Ovary (tissue), 10 donors: ENCODE measurements at places on chromosomes 7 and 10.

DNA sequence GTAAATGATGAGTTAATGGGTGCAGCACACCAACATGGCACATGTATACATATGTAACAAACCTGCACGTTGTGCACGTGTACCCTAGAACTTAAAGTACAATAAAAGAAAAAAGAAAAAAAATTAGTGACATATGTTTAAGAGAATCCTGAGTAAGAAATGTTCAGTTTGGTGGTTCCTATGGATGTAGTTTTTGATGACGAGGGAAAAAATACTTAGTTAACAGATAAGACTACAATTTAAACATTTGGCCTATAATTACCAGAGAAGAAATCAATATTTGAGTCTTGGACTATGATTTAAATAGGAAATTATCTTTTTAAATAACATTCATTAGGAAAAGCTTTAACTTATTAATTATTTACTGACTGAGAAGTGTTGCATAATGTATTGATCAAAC, 39.2 kb upstream of the SLC26A3 start:
- DNase-seq = no peak

DNA sequence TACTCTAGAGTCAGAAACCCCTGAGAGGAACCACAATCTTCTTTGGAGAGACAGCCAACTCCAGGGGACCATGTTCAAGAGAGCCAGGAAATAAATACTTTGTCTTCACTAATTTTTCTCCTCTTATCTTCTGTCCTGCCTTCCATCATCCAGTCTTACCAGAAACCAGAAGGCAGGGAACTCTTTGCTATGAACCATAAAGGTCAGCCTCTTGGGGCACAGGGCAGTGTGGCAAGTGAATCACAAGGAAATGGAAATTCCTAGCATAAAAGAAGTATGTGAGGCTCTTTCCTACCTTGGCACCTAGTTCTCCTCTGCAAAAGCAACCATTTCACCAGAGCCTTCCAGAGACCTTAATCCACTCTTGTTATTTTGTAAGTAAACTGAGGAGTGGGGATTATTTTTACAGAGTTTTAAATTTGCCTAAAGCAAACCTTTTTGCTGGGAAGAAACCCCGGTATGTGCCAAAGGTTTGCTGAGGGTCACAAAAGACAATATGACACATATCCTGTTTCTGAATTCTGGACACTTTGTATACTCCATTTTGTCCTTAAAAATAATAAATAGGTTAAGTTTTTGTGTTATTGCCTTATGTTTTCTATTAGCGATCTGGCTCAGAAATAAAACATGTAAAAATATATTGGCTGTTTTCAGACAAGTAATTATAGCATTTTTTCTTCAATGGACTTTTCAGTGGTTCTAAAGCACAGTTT, 87.1 kb downstream of the ADAM22 start:
- DNase-seq = no peak

DNA sequence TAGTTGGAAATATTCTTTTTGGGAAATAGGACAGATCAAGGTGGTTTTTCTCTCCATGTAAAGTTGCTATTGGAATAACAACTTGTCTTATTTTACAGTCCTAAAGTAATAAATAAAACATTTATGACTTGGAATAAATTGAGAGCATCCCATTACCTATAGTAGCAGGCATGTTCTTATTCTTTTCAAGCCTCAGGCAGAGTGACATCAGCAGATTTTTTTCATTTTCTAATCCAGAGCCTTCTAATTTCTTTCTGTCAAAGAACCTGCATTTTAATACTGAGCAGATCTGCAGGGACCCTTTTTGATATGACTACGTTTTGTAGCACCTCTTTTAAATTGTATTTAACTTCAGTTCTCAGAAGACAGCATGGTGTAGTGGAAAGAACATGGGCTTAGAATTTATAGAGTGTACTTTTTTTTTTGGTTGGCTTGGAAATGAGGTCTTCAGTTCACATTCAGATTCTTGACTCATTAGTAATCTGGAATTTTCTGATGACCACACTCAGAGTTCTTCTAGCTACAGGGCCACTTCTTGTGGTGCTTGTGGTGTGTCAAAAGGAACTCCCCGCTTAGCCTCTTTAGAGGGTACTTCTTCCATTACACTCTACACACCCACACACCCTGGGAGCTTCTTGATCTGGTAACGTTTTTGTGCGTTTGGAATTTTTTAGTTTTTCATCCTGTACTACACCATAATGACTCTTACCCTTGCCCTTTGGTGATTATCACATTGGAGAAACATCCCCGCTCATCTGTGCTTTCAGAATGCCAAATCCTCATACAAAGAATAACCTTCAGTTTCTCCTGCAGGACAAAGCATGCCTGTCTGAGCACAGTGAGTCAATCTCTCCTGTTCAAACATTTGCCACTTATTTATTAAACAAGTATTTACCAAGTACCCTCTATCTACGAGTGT, 34.6 kb downstream of the AGK start:
- DNase-seq = no peak

- DNase-seq = no peak
Observed at GRCh38 chr10:70782746-70783680, 2.2 kb downstream of the TBATA start.

DNA sequence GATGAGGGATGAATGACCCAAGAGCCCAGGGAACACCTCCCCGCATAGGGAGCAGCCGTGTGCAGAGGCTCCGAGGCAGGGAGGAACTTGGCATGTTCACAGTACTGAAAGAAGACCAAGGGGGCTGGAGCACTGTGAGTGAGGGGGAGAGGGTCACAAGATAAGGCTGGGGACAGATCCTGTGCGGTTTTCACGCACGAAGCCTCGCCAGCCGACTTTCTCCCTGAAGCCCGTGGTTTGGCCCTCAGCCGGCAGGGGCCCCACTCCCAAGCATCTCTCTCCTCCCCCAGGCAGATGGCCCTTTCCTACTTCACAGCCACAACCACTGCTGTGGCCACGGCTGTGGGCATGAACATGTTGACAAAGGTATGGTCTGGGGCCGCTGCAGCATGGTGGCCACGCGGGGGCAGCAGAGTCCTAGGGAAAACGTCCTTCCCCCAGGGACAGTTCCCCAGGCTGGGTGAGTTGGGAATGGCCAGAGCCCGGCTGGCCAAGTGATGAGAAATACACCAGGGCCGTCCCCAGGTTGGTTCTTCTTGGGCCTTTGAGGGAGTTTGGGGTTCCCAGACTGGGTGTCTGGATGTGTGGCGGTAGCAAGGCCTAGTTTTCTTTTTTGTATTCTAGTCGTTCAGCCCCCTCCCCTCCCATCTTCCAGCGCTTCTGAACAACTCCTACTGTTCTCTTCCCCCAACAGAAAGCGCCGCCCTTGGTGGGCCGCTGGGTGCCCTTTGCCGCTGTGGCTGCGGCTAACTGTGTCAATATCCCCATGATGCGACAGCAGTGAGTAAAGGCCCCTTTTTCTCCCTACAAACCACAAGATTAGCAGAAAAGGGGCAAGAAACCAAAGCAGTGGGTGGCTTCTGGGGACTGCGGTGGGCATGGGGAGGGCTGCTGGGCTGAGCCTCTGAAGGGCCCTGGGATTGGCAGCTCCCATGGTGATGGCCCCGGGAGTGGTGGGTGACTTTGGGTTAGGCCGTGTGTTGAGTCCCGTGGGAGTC, 14.4 kb upstream of the WBP1L start:
- peak; percentile 87 for DNase-seq

DNA sequence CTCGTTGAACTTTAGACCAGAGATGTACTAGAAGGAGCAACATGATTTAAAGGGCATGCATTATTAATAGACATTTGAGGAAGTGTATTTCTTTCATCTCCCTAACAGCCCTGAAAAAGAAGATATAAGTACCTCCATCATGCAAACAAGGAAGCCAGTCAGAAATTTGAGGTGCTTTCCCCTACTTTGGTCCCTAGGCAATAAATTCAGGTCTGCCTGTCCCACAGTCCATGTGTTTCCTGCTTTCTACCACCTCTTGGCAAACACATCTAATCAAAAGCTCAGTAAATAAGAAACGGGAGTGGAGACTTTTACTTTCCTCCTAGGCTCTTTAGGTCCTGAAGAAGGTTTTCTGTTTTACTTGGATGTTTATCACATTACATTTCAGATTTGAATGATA, 5.2 kb upstream of the SEMA3C start:
- DNase-seq = no peak
